ENCODE measurements at places on chromosomes 6 and 20. TPM values are rescaled to one million over a fixed set of nuclear protein-coding genes. Genes with fewer than 3 reads are reported as not detected.

The SAMHD1 gene
- total RNA-seq: 94.1 TPM

The SPDEF gene
- 0.19 TPM for total RNA-seq

GRCh38 chr6:136524936-136525413, 25.2 kb downstream of the MAP7 start:
- no peak overlapping the region for H3K27ac ChIP-seq
- no peak overlapping the region for H3K4me3 ChIP-seq
- H3K27me3 ChIP-seq: no peaks in the 10 kb centered on the region
- H3K36me3 ChIP-seq: no peaks in the 10 kb centered on the region

- no peak overlapping the region for H3K4me3 ChIP-seq
- no peaks in the 10 kb centered on the region for H3K27me3 ChIP-seq
- no peaks in the 10 kb centered on the region for H3K36me3 ChIP-seq
- no peak for DNase-seq
- no peak overlapping the region for H3K27ac ChIP-seq
Observed at GRCh38 chr6:88920774-88921733, 42.4 kb downstream of the RNGTT start.

GRCh38 chr20:9185511-9185910, 116.6 kb downstream of the PLCB4 start:
- H3K4me1 ChIP-seq: no peaks in the 10 kb centered on the region
- no peaks in the 10 kb centered on the region for H3K36me3 ChIP-seq
- no peak overlapping the region for H3K4me3 ChIP-seq
- H3K27me3 ChIP-seq: no peaks in the 10 kb centered on the region
- no peak for DNase-seq
- H3K27ac ChIP-seq: no peak overlapping the region

DNA sequence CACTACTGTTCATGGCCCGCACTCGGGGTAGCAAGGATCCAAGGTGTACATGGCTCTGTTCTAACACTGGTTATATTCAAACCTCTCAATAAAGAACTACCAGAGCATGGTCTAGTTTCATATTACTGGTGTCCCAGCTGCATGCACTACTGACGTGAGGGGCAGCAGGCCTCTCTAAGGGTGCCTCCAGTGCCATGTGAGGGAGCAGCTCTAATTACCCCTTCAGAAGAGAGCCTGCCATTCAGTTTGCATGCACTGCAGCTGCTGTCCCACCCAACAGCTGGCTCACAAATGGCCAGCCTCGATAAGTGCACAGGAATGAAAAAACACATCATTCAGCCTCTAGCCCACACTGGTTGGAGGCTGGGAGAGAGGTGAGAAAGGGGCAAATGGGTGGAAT, 85.2 kb downstream of the SMLR1 start:
- no peaks in the 10 kb centered on the region for H3K27me3 ChIP-seq
- no peaks in the 10 kb centered on the region for H3K4me1 ChIP-seq
- H3K27ac ChIP-seq: no peak overlapping the region

DNA sequence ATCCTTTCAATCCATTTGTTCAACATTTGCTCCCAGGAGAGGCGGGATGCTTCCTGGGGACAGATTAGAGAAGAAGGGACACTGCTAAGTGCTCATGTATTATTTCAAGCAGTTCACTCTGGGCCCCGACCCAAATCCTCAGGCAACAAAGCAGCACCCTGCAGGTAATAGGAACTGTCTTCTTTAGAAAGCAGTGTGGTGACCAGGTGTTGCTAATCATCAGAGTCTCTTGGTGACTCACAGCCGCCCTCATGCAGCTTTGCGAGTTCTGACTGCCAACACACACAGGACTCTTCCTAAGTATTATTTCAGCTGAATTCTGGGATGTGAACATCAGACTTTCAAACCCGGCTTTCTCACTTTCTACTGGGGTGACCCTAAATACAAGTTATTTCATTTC, 356.4 kb downstream of the PRKN start:
- H3K27me3 ChIP-seq: no peaks in the 10 kb centered on the region
- H3K36me3 ChIP-seq: no peaks in the 10 kb centered on the region
- peaks cover 4% of the 10 kb centered on the region for H3K4me1 ChIP-seq
- no peak overlapping the region for H3K4me3 ChIP-seq
- DNase-seq: no peak
- H3K27ac ChIP-seq: no peak overlapping the region

GRCh38 chr6:11058406-11058805, 14.3 kb upstream of the ELOVL2 start:
- H3K36me3 ChIP-seq: no peaks in the 10 kb centered on the region
- H3K4me1 ChIP-seq: no peaks in the 10 kb centered on the region

- H3K4me3 ChIP-seq: no peak overlapping the region
- H3K27ac ChIP-seq: no peak overlapping the region
- no peaks in the 10 kb centered on the region for H3K4me1 ChIP-seq
- no peaks in the 10 kb centered on the region for H3K27me3 ChIP-seq
Observed at GRCh38 chr6:25487012-25487411, 165.0 kb upstream of the SCGN start.

GRCh38 chr6:134510920-134511319, 193.0 kb upstream of the SGK1 start:
- H3K4me1 ChIP-seq: no peaks in the 10 kb centered on the region
- no peaks in the 10 kb centered on the region for H3K36me3 ChIP-seq
- no peak overlapping the region for H3K4me3 ChIP-seq
- no peak for DNase-seq
- H3K27me3 ChIP-seq: no peaks in the 10 kb centered on the region

DNA sequence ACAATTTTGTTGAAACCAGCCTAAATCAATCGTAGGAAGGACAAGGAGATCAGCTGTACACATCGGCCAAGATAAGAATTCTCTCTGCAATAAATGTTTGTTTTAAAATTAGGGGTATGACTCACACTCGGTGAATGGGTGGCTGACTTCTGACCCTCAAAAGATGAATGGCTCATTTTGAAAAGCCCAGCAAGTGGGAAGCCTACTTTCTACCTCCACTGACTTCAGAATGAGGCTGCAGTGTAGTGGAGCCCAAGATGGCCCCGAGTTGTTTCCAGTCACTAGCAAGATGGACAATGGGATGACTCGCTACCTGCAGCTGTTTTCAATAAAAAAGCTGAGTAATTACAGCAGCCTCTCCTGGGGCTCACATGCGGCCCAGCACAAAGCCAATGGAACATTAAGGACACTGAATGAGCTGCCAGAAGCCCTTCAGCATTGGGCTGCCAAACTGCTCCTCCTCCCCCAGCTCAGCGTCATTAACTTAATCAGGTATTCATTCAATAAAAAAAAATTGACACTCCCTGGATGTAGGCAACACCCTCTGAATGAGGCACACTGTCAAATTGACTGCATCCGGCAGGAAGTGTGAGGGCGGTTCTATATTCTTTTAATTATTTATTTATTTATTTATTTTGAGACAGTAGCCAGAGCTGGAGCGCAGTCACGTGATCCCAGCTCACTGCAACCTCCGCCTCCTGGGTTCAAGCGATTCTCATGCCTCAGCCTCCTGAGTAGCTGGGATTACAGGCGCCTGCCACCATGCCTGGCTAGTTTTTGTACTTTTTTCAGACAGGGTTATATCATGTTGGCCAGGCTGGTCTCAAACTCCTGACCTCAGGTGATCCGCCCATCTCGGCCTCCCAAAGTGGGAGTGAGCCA, 107.3 kb downstream of the GMPR start:
- H3K4me1 ChIP-seq: peaks cover 5% of the 10 kb centered on the region
- no peak overlapping the region for H3K4me3 ChIP-seq
- DNase-seq: no peak
- H3K36me3 ChIP-seq: no peaks in the 10 kb centered on the region

Data from kidney (tissue), 22 donors.